B cell (primary cell): ENCODE measurements at places on chromosomes 1 and 21.

- no peak for DNase-seq
These were observed 63.8 kb upstream of the ARHGAP29 start for GRCh38 chr1:94301186-94301585.

DNA sequence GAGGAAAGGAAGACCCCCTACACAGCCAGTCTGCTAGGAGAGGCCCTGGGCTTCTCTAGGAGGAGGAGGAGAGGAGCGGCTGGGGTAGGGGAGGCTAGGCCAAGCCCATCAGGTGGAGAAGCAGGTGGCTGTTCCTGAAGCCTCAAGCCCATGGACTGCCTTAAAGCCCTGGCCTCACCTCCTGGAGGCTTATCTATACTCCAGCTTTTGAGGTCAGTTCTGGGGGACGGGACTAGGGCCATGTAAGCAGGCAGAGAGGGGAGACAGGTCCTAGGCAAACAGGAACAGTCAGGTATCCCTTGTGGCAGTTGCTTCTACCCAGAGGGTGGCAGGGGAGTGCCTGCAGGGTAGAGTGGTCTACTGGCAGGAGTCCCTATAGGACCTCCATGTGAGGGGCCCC lies 40.6 kb downstream of the KCNC4 start:
- DNase-seq: no peak

- DNase-seq: no peak
These were observed 66.9 kb downstream of the ST6GALNAC5 start for GRCh38 chr1:76933847-76934815.

DNA sequence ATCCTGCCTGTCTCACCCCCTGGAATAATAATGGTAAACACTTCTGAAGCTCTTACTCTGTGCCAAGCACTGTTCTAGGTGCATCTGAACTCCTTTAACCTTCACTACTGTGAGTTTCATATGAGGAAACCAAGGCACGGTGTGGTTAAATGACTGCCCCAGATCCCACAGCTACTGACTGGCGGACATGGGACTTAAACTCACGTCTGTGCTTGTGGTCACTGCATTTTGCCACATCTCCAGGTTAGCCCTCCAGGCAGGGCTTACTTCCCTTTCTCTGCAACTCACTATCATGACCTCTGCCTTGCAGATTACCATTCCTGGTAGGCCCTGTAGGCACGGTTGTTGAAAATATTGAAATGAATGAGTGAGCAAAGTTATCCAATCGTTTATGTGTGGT lies 83.4 kb downstream of the ADSS2 start:
- DNase-seq: no peak

DNA sequence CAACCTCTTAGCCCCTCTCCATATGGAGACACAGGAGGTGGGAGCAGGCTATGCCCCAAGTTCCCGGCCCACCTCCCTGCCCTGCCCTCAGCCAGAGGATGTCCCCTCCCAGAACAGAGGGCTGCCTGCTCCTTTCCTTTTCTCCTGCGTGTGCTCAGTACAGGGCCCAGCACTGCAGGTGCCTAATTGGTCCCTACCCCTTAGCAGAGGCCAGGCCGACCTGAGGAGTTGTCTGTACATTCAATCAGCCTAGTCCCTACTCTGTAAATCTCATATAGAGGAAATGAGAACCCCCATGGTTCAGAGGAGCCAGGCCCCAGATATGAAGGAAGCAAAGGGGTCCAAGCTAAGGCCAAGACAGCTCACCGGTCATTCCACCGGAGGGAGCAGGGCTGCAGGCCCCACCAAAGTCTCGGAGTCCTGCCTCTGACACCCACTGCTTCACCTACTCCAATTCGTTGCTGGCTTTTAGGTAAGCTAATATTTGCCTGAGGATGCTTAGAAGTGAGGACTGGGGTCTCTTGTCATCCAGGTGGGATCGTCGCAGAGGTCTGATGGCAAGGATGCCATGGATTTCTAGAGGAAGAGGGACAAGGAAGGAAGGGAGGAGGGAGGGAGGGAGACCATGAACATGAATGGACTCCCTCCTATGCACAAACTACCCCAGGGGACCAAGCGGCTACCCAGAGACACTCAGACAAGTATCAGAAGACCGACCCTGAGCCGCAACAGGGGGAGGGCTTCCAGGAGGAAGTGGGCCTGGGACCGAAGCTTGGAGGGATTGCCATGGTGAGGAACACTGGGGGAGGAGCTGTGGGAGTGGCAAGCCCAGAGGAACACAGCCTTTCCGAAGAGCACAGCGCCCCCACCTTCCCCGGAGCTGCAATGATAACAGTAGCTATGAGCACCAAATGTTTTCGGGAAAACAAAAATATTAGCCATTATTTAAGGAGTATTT lies 30.4 kb upstream of the FOXO6 start:
- DNase-seq: no peak

DNA sequence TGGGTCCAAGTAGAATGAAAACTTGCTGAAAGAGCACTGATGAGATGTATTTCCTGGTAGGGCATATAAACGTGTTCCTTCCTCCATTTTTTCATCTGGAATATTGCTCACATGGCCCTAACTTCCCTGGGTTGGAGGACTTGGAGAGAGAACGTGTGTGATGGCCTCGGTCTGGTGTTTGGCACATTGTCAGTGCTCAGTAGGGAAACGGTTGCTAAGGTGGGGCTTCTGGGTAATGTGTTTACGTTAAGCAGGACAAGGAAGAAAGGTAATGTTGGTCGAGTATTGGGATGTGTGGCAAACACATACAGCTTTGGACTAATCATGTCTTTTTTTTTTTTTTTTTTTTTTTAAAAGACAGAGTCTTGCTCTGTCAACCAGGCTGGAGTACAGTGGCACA lies 6.2 kb downstream of the TTF2 start:
- no peak for DNase-seq

DNA sequence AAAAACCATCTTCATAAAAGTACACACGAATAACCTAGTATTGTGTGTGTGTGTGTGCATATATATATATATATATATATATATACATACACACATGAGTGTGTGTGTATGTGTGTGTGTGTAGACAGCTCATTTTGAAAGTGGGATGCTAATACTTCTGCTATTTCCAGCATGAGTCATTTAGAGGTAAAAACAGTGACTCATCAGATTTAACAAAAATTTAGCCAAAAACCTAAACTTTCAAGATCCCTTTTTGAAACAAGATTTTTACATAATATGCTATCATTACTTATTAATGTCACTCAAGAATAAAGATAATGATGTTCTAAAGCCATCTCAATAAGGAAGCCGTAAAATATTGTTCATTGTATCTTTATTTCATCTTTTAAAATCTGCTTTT lies 35.6 kb upstream of the ADGRL4 start:
- DNase-seq: no peak

DNA sequence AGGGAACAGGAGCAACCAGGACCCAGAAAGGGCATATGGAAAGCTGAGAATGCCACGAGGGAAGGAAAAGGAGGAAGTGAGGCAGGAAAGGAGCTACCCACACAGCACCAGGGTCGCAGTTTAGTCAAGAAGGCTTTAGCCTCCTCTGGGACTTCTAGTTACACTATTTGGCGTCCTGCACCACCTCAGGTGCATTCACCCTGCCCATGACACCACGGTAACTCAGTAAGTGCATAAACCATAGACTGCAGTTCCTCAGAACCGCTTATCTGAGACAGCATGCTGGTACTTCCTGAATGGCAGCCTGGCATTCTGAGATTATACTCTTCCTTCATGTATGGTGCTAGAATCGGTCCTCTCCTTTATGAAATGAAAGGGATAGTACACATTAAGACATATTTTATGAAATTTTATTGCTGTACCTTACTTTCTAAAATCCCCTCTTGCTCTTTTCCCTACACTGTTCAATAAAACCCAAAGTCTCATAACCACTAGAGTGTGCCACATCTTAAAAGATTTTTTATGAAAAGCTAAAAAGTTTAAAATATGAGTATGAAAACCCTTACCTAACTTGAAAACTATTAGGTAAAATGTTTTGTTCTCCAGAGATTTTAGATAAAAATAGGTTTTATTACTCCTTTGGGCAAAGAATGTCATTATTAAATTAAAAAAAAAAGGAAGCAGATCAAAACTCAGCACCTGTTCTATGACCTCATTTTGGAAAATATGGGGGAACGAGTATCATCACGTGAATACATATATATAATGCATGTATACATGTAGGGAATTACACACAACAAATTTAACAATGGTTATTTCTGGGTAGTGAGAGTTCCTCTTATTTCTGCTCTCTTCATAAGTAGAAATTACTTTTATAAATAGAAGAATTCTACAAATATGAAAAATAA lies 67.3 kb downstream of the VAV3 start:
- peak; percentile 86 for DNase-seq

GRCh38 chr1:17441993-17442357 lies 2.5 kb upstream of the RCC2 start:
- no peak for DNase-seq

GRCh38 chr1:43152866-43153265 lies 19.2 kb downstream of the EBNA1BP2 start:
- DNase-seq: no peak

DNA sequence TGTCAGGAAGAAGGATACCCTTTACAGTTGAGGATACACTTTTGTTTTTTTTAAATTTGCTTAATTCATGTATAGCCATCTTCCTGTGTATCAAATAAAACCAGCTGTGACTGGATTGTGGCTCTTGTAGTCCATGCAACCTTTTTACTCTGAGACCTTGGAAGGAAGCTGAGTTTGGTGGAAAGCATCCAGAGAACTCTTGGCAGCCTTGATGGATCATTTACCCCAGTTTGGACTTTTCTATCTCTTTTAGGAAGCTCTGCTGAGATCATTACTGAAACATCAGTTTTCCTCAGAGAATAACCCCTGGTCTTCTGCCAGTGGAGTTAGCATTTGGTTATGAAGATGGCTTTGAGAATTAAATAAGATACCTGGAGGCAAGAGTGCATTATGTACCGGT lies 21.2 kb upstream of the APOBEC4 start:
- DNase-seq: no peak

DNA sequence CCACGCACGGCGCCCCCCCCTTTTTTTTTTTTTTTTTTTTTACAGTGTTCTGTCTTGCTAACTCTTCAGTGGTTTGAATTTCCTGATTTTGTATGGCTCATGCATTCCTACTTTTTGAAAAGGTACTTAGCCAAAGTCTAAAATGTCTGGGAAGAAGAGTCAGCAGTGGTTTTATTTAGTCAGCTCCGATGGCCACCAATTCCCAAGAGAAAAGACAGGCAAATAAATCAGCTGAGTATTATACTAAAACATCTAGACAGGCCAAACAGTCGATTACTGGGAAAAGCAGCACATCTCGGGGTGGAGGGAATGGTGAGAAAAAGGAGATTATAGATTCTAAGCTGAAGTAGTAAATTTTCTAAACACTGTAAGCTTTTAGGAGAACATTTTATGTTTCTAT lies 192.5 kb upstream of the ZRANB2 start:
- no peak for DNase-seq

DNA sequence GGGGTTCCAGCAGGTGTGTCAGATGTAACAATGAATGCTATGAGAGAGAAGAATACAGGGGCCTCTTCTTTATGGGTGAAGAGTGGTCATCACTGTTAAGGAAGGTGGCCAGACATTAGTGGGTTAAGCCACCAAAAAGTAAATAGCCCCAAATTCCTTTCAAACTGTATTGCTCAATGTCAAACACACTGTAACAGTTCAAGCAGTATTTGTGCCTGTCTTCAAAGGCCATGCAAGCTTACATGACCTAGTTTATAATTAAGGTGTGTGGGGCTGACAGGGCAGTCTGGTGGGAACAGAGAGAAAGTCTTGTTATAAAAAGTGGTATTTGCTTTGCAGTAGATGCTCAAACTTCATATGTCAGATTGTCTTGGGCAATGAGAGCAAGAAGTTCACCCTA lies 18.5 kb downstream of the CHIT1 start:
- no peak for DNase-seq

DNA sequence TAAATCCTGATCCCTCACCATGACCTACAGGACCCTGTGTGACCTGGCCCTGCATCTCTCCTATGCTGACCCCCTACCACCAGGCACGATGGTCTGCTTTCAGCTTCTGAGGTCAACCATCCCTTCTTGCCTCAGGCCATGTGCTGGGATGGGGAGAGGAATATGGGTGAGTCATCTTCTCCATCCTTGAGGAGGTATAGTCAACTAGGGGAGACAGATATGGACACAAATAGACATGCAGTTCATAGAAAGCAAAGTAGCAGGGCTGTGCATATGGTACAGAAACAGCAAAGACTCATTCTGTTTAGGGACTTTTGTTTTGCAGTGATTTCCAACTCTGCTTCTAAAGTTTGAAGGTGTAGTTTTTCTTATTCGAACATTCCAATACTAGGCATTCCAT lies 250.8 kb upstream of the FGGY start:
- no peak for DNase-seq

DNA sequence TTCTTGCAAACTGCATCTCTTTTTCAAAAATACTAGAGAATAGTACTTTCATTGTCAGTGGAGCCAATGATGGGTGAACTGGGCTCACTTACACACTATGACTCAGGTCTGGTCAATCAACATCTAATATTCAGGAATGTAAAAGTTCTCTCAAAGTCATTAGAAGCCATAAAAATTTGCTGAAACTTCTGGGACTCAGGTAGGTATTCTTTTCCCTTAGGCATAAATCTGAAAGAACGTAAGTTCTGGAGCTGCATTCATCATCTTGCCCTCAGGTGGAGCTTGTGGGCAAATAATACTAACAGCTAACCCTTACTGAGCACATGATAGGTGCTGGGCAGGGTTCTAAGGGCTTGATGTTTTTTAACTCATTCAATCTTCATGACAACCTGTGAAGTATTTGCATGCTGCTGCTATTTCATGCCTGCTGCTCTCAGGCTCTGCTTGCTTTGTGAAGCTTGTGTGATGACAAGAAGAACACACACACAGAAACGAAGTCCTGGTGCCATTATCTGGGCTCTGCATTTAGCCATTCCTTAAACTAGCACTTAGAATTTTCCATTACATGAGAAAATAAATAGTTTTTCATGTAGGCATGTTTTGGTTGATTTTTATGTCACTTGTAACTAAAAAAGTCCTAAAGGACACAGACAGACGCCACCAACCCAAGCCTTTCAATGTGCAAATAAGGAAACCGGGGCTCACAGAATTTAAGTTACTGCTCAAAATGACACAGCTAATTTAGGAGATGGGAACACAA lies 394.2 kb upstream of the LYPLAL1 start:
- no peak for DNase-seq

- peak; percentile 85 for DNase-seq
These were observed 19.7 kb downstream of the BTG2 start for GRCh38 chr1:203325026-203325417.

GRCh38 chr1:210600421-210601159 lies 271.9 kb downstream of the HHAT start:
- DNase-seq: no peak

DNA sequence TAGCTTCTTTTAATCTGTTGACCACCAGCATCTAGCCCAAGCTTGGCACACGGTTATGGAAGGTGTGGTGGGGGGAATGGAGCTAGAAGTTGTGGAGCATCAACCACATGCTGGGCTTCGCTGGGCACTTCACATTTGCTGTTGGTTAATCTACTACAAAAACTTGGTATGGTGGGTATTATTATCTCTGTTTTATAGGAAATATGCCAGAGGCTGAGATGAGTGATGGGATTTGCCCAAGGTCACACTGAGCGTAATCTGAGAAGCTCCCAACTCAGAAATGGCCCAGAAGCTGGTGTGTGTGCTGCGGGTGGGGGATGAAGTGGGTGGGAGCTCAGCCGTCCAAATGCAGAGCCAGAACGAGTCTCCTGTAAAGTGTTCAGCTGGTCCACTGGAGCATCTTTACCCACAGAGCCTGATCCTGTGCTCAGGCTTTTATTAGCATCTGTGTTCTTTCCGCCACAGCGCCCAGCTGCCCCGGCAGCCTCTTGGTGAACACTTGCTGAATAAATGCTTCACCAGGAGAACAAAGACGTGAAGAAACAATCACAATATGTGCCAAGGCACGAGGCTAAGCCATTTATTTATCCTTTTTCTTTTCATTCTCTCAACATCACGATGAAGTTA lies 98.6 kb upstream of the JUN start:
- no peak for DNase-seq
